ENCODE measurements at places on chromosomes 11 and 22.

- peak; percentile 51 for DNase-seq
These were observed 330.5 kb downstream of the TBC1D22A start for GRCh38 chr22:47092896-47093311.

DNA sequence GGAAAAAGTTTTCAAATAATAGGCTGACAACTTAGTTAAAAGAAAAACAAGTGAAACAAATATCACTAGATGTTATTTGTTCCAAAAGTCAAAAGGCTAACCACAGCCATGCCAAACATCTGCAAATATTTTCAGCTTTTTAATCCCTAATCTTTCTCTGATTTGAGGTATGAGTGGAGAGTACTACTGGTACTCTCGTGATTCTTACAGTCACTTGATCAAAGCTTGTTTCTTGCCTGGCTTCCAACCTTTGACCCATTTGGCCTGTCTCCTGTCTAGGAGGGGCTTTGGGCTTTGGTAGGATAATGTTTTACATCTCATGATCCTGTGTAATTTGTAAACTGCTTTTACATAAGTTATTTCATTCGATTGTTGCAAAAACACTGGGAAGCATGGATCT is 301.8 kb upstream of the SORL1-AS1 start:
- DNase-seq, result no peak

GRCh38 chr11:35968386-35969088 is 24.7 kb downstream of the LDLRAD3 start:
- no peak for DNase-seq

DNA sequence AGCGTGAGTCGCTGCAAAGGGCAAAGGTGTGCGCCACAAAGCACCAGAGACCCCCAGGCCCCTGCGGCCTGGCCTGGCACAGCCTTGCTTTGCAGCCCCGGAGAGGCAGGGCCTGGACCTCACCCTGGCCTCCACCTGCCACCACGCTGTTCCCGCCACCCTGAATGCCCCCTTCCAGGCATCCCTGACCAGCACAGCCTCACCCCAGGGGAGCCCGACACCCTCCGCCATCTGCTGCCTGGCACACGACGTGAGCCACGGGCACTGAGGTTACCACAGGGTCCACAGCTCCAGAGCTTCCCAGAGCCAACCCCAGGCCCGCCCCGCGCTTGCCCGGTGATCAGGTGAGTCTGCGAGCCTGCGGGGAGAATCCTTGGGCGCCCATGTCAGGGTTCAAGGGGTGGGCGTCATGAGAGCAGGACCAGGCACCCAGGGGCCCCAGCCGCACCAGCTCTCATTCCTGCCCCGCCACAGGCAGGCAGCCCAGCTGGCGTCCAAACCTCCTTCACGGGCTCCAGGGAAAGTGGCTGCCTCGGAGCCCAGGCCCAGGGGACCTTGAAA is 171.3 kb downstream of the BRD1 start:
- DNase-seq, result no peak

- peak; percentile 64 for DNase-seq
These were observed 133.7 kb downstream of the SNX19 start for GRCh38 chr11:130782361-130783222.

- no peak for DNase-seq
These were observed 135.4 kb upstream of the LARGE1 start for GRCh38 chr22:34055525-34056200.

DNA sequence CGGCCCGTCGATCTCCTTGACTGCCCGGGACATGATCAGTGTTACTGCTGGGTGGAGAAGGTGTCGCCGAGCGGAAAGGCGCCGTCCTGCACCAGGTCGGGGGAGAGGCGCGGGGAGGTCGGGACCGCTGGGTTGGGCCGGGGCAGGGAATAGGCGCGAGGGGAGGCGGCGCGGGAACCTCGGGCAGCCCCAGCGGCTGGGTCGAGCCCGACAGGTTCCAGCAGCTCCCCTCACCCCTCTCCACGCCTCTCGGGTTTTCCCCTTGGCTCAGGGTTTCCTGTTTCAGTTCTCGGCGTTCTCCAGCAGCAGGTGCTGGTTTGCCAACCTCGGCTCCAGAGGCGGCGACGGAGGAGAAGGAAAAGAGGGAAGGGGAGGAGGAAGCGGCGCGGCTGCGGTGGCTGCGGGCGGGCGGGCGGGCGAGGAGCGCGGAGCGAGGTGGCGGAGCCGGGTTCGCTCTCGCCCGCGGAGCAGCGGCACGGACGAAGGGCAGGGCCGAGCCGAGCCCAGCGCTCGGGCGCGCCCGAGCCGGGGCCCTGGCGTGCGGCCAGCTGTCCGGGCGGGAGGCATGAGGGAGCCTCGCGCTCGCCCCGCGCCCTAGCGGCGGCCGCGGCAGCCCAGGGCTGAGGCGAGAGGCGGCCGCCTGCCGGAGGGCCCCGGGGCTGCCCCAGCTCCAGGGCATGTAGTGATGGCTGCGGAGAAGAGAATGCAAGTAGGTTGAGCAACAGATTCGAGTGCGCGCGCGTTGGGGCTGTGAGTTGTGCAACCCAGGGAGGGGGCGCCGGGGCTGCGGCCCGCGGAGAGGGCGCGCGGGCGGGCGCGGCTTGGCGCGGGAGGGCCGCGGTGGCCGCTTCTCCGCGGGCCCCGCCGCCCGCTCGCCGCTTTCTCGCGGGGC is at the start of gene ZC3H12C:
Gene ZC3H12C, plus strand, starts transcription at position 878 of the 892 bp plus-strand sequence. CDS start 20 bp downstream, outside the sequence.
- peak; percentile 92 for DNase-seq

- no peak for DNase-seq
These were observed 90.0 kb downstream of the DHCR7 start for GRCh38 chr11:71358122-71358728.

GRCh38 chr22:44596396-44597125 is 98.5 kb upstream of the RTL6 start:
- no peak for DNase-seq

GRCh38 chr11:36775756-36776155 is 177.7 kb upstream of the RAG2 start:
- no peak for DNase-seq

- no peak for DNase-seq
These were observed 4.1 kb downstream of the NEU3 start for GRCh38 chr11:74992852-74993251.

GRCh38 chr11:8759634-8760033 is 77.0 kb downstream of the RPL27A start:
- DNase-seq, result no peak

GRCh38 chr22:17366830-17367229 is 2.4 kb upstream of the CECR2 start:
- no peak for DNase-seq

DNA sequence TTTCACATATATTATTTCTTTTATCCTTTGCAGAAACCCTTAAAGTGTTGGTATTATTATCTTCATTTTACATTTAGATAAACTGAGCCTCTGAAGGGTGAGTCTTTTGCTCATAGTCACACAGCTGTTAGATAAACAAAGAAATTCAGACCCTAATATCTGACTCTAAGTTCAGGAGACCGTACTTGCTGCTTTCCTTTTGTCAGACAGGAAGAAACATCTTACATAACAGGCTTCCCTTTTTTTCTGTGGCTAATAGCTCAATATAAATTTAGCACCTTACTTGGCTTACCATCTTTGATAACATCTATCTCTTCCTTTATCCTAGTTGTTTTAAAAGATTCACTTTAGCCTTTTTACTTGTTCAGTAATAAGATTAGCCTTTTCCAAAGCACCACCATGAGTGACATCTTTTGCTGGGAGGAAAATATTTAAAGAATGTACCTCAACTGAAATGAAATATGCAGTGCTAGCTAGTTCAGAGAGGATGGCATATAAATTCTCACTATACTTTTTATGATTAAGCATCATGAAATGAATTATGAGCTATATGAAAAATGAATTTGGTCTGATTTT is 128.6 kb downstream of the WNT11 start:
- DNase-seq, result no peak

- no peak for DNase-seq
These were observed 436.2 kb upstream of the LARGE1 start for GRCh38 chr22:34356481-34356880.

GRCh38 chr11:63698976-63699733 is 17.9 kb downstream of the RTN3 start:
- no peak for DNase-seq

DNA sequence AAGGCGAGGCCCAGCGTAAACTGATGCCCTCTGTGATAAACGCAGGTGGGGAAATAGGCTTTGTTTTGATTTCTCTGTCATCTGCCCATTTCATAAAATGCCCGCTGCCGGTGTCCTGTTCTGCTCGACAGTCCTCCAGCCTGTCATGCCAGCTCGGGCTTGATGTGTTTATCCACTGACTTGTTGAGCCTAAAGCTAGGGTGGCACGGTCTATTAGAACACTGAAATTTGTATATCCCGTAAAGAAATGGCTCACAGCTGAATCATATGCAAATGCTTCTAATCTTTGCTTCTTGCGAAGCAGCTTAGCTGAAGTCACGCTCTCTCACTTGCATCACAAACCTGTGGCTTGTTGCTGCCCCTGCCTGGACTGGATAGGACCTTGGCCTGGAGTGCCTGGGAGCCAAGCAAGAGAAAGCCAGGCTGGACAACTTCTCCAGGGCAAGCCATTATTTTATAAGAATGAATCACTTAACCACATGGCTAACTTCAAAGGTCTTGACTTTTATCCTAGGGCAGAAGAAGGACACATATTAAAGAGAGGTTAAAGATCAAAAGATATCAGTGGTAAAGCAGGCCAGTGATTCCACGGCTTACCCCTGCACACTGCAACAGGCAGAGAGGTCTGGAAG is 33.1 kb downstream of the EHF start:
- DNase-seq, result no peak

GRCh38 chr11:72222106-72222891 is 2.3 kb upstream of the INPPL1 start:
- DNase-seq, result peak; percentile 68

- no peak for DNase-seq
These were observed 4.6 kb downstream of the MYH9 start for GRCh38 chr22:36383110-36383581.

DNA sequence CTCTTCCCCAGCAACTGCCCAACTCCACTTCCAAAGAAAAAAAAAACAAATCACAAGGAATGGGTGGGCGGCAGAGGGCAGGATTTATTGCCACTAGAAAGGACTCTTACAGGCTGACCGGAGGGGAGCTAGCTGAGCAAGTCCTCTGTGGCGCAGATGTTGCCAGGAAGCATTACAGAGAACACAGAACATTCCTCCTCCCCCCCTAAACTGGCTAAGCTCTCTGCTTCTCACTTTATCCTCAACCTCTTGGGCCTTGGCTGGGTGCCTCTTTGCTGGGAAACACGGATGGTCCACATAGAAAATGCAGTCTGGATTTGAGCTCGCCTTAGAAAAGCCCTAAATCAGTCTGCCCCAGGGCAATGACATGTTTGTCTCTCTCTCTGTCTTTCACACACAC is 12.6 kb upstream of the FJX1 start:
- DNase-seq, result no peak

DNA sequence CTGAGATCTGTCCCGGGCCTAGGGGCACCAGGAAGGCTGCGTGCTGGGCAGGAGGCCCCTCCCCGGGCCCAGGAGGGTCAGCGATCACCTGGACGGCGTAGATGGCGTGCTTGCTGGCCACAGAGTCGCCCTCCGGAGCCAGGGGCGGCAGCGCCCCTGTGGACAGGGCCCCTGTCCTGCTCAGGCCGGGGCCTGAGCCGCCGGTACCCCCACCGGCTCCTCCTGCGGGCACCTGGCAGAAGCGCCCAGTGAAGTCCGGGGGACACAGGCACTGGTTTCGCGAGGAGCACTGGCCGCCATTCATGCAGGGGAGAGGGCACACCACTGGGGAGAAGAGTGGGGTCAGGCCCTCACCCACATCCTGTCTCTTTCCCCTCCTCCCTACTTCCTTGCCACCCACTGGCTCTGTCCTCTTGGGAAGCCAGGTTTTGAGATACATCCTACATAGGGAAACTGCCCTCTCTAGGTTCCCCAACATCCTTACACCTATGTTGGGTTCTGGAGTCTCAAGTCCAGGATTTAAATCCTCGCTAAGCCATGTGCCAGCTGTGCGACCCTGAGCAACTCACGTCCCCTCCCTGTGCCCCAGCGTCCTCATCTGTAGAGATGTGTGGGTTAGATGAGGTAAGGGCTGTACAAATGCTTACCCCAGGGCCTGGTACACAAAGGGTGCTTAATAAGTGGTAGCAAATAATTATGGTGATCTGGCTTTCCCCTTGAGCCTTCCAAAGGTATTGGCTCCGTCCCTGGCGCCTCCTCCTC is 3.9 kb downstream of the LTBP3 start:
- no peak for DNase-seq

GRCh38 chr11:11965192-11965591 is 43.2 kb downstream of the DKK3 start:
- no peak for DNase-seq

- no peak for DNase-seq
These were observed 9.5 kb upstream of the PKP3 start for GRCh38 chr11:384511-384910.

DNA sequence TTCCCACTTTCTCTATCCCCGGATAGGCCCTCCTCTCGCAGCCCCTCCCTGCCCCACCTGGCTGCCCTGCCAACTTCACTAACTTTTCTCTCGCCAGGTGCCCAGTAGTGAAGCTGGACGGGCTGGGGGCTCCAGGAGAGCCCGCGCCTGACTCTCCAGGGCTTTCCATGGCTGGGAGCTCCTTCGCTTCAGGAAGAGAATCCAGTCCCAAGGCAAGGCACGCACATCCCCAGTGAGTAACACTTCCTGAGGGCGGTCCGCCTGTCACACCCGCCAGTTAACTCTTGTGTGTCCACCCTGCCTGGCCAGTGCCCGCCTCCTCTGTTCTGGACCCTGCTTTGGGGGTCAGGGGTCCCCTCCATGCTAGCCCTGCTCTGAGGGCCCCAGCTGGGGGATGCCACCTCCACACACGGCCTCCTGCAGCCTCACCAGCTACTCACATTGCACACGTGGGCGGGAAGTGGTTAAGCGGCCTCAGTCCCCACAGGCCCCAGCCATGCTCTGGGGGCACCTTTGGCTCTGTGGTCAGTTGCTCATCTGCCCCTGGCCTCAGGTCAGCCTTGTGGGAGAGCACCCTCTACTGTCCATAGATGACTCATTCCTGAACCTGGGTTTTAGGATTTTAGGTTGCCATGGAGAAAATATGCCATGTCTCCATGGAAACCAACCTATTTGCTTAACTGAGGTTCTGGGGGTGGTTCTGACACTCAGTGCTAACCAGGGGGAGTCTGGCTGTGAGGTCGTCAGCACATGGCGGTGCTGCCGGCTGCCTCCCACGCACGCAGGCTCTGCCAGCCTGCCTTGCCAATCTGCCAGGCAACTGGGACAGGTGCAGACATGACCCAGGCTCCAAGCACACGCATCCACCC is at the start of gene RIN1:
Gene RIN1, minus strand, starts transcription at position 201 of the 869 bp plus-strand sequence. Its CDS starts 32 bp downstream, at position 169.
- peak; percentile 94 for DNase-seq

Data from osteocyte (in vitro differentiated cells).